ENCODE measurements at places on chromosomes 13 and 19.
A peak's percentile ranks its signal among the peaks of the same experiment; 100 is the strongest.

DNA sequence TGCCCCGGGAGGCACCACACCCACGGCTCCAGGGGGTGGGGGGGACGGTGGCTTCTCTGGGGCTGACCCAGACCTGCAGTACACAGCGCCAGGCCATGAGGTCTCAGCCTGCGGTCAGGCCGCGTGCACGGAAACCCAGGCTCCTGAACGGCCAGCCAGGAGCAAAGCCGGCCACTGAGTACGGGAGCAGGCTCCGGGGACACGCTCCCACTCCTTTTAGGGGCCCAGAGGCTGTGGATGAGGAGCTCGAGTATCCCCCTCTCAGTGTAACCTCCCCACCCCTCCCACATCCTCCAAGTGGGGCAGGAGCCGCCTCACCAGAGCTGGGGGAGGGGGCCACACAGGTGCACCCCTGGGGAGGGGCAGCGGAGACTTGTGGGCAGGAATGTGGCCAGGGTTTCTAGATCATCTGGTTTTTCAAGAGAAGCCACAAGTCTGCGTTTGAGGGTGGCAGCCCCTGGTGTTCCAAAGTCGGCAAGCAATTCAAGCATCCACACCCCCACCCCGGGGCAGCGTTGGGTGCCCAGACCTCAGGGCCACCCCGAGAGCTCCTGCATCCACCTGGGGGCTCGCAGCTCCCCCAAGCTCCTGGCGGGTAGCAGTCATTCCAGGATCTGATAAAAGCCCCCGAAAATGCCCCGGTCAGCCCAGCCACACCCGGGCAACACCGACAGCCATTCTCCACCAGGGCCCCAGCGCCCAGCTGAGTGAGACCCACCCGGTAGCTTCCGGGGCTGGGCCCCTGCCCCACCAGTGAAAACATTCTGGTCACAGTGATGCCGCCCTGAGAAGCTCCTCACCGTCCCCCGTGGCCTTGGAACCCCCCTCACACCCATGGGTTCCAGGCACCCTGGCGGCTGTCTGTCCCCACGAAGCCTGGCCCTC lies 6.1 kb downstream of the SBNO2 start:
- no peak for DNase-seq

DNA sequence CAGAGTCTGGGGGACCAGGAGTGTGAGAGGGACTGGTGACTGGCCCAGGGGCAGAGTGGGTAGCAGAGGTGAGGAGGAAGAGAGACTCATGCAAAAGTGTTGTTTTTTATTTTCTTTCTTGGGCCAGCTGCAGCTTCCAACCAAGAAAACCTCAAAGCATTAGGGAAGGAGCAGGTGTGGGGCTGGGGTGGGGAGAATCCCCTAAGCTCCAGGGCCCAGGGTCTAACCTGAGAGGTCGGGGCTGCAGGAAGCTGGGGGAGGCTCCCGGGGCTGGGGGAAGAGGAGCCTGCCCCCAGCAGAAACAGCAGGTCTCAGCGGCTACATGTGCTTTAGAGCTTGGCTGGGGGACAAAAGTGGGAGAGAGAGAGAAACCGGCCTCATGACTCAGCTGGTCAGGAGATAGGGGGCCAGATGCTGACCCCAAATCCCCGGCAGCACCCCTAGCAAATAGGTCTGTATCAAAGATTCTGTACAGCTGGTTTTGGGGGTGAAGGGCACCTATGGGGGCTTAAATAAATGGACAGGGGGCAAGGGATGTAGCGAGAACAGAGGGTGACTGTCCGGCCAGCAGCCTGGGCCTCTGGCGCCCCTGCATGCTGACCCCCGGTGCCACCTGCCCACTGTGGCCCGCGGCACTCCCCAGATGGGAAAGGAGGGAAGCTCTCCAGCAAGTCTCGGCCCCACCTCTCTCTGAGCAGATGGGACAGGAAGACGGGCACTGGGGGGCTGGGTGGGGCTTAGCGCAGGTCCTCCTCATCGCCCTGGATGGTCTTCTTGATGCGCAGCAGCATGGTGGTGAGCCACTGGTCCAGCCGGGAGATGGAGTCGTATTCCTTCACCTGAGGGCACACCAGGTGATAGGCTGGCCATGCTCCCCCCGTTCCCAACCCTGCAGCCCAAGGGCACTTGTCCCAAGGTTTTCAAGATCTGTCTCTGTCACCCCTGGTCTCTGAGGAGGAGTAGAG lies 3.8 kb upstream of the KPTN start:
- DNase-seq: no peak

GRCh38 chr13:46160471-46161066 lies 21.4 kb downstream of the LCP1 start:
- DNase-seq: peak; percentile 54

DNA sequence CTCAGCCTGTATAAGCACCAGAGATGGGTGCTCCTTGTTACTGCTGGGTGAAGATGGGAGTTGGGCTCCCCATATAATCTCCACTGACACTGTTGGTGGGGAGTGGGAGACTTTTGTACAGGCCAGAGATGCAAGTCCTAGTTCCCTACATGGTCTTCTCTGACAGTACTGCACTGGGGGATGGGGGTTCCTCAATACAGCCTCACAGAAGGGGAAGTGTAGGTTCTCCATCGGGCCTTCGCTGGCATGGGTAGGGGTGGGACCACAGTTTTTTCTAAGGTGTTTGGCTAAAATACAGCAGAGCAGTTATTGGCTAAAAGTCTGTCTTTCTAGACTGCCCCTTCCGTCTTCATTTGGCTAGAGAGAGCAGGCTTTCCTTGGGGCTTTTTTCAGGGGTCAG lies 167.2 kb upstream of the SERP2 start:
- peak; percentile 68 for DNase-seq

DNA sequence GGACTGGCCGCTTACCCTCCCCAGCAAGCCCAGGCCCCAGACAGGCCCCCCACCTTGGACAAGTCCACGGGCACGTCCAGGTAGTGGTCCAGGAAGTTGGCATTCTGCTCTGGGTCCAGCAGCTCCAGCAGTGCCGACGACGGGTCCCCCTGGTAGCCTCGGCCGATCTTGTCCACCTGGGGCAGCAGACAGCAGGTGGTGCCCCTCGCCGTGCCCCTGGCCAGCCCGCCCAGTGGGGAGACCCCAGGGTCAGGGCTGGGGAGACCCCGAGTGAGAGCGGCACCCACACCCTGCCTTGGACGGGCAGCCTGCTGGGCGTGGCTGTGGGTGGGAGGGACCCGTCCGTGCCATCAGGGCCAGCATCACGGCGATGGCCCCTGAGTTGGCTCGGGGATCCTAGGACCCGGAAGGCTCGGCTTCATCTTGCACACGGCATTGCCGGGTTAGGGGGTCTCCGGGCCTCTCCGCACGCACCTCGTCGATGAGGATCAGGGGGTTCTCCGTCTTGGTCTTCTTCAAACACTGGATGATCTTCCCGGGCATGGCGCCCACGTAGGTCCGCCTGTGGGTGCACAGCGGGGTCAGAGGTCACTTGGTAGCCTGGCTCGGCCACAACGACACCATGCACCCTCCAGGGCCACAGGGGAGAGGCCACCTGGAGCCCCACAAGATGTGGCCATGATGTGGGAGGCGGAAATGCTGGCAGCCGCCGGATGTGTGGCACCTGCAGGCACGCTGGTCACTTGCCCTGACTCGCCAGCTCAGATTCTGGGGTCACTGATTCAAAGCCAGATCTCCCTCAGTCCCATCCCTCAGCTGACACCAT lies 6.3 kb downstream of the RPL36 start:
- no peak for DNase-seq

GRCh38 chr19:17527326-17527725 lies 15.9 kb downstream of the PGLS start:
- DNase-seq: no peak

DNA sequence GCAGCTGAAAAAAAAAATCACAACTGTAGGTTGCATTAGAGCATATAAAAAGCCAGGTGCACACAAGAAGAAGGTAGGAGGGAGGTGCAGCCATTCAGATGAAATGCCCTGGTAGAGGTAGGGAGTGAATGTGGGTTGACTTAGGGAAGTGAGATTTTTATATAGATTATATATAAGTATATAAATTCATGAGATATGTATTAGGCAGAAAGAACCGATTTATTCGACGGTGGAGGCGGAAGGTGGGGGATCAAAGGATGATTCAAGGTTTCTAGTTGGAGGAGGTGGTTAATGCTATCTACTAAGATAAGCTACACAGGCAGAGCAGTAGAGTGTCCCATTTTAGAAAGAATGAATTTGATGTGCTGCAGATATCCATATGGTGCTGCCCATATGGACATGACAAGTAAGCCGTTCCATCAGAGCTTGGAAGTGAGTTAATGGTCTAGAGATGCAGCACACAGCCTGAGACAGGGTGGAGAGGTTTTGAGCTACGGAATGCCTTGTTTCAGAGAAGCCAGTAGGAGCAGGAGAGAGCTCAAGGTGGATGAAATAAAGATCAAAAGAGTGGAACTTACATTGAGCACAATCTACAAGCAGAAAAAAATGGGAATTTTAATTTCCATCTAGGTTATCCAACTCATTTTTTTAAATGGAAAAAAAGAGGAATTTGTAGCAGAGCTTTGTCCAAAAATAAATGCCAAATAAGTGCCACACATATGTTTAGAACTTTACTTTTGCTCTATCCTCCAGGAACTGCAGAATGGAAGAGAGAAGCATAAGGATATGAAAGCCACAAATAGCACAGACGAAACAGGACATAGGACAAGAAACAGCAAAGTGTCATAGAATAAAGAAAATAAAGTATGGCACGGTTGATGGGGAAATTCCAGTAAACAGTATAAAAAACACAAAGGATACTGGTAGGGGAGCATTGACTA lies 177.3 kb downstream of the PCDH9 start:
- no peak for DNase-seq

DNA sequence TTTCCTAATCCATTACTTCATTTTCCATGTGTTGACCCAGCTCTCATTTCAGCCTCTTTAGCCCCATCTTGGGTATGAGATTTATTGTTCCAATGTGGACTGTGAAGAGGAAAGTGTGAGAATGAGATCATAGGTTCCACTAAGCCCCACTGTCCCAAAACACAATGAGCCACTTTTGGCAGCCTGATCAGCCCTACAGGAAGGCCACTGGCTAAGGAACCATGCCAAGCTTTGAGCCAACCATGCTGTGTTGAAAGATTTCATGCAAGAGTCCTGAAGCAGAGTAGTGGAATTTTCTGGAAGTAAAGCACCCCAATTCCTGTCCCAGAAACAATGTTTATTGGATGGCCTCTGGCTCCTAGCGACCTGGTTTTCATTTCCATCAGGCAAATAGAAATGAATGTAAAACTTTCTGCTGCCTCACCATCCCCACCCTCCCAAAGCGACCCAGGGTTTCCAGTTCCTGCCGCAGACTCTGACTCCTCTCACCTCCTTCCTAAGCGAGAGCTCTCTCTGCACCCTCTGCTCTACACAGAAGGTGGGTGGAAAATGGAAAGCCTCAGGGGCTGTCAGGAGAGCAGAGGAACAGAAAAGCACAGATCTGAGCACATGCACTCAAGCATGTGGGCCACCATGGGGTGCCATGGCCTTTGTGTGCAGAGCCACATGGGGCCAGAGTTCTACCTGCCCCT lies 73.1 kb downstream of the KCTD12 start:
- no peak for DNase-seq

GRCh38 chr13:83352391-83352790 lies 529.9 kb downstream of the SLITRK1 start:
- DNase-seq: no peak

GRCh38 chr13:78030341-78030896 lies 111.8 kb upstream of the EDNRB start:
- DNase-seq: no peak

GRCh38 chr13:93244141-93244917 lies 17.7 kb downstream of the GPC6 start:
- DNase-seq: peak; percentile 6

GRCh38 chr13:98741741-98742435 lies 10.6 kb downstream of the SLC15A1 start:
- DNase-seq: peak; percentile 23

- DNase-seq: no peak
Observed at GRCh38 chr19:57807541-57807940, 7.2 kb downstream of the ZNF552 start.

GRCh38 chr13:114325729-114326128 lies 11.4 kb downstream of the CHAMP1 start:
- peak; percentile 28 for DNase-seq

DNA sequence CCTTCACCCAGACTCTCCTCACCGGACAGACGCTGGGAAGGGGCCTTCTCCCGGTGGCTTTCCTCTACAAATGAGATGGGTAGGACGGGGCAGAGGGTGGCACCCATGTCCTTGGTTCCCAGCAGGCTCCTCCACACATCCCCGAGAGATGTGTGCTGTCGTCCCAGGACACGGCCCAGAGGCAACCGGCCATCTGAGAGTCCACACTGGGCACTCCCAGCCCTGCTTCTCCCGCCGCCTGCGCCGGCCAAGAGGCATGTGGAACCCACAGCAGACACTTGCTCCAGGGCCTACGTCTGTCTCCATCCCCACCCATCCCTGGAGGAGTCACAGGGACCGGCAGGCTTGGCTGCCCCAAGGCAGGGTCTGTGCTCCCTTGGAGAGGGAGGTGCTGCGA lies 179.9 kb downstream of the KDM4B start:
- DNase-seq: no peak

GRCh38 chr19:51471527-51471926 lies 6.8 kb upstream of the CEACAM18 start:
- DNase-seq: no peak

GRCh38 chr19:19711934-19712828 lies 20.7 kb downstream of the ZNF14 start:
- no peak for DNase-seq

- no peak for DNase-seq
Observed at GRCh38 chr13:46392967-46393366, 5.9 kb upstream of the RUBCNL start.

- no peak for DNase-seq
Observed at GRCh38 chr13:34474187-34474868, 467.7 kb upstream of the NBEA start.

DNA sequence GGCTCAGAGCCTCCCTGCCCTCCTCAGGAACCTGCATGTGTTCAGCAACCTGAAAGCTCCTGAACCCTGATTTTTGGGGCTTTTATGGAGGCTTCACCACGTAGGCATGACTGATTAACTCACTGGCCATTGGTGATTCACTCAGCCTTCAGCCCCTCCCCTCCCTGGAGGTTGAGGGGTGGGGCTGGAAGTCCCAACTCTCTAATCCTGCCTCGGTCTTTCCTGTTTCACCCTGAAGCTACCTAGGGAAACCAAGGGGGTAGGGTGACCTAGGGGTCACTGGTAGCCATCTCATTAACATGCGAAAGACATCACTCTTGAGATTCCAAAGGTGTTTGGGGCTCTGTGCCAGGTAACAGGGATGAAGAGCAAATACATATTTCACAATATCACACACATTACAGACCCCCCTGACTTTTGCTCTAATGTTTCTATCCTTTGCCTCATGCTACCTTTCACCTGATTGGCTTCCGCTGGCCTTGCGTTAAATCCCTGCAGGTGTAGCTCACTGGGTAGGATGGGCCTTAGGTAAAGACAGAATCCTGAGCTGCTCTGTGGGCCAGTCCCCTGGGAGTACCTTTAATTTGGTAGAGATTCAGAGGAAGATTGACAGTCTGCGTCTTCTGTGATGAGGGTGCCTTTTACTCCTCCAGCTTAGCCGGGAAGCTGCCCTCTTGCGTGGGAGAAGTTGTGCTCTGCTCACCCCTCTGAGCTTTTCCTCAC lies 260.6 kb downstream of the ATP8A2 start:
- no peak for DNase-seq
